ENCODE measurements at places on chromosomes 5 and 9. TPM values are rescaled to one million over a fixed set of nuclear protein-coding genes. Genes with fewer than 3 reads are reported as not detected.

The ECM2 gene
- total RNA-seq = 14.6 TPM

The CCNO gene
- total RNA-seq = 11.4 TPM

DNA sequence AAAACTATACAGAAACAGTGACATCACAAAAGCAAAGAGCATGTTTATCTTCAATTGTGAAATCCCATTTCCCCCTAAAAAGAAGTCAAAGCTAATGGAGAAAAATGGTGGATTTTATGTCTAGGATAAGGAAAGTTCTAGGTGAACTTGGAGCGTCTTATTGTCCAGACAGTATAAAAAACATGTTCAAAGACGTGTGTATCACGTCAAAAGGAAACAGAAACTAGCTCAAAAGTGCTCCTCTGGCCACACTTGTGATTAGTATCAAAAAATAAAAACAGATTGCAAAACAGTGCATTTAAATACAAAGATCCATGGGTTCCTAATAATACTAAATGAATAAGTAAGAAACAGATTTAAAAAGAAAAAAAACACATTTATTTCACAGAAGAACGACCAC, 568.9 kb downstream of the ANXA1 start:
- no peaks in the 10 kb centered on the region for H3K4me1 ChIP-seq
- no peaks in the 10 kb centered on the region for H3K27me3 ChIP-seq
- H3K36me3 ChIP-seq = no peaks in the 10 kb centered on the region
- H3K4me3 ChIP-seq = no peak overlapping the region
- H3K27ac ChIP-seq = no peak overlapping the region

- H3K27ac ChIP-seq = no peak overlapping the region
- no peak for DNase-seq
- H3K4me1 ChIP-seq = no peaks in the 10 kb centered on the region
- H3K4me3 ChIP-seq = no peak overlapping the region
These were observed 1.1 kb upstream of the FRRS1L start for GRCh38 chr9:109168170-109168569.

The PDE8B gene
- 264 TPM for total RNA-seq

Data from thyroid gland (tissue), 4 donors.